ENCODE measurements at places on chromosomes 6 and 20. TPM values are rescaled to one million over a fixed set of nuclear protein-coding genes. Genes with fewer than 3 reads are reported as not detected.

The PRICKLE4 gene
- polyA plus RNA-seq, result not detected

The CCN6 gene
- not detected for polyA plus RNA-seq

The TREML4 gene
- 2.2 TPM for polyA plus RNA-seq

The HSPA1L gene
- 1.2 TPM for polyA plus RNA-seq

The SAMD5 gene
- not detected for polyA plus RNA-seq
